ENCODE measurements at places on chromosomes 7 and 10.

GRCh38 chr7:712381-713138 is 13.9 kb upstream of the DNAAF5 start:
- no peak for DNase-seq

GRCh38 chr7:34156336-34156735 is 251.0 kb downstream of the BMPER start:
- no peak for DNase-seq

GRCh38 chr10:86170255-86171108 is 196.1 kb downstream of the GRID1 start:
- DNase-seq: peak; percentile 63

DNA sequence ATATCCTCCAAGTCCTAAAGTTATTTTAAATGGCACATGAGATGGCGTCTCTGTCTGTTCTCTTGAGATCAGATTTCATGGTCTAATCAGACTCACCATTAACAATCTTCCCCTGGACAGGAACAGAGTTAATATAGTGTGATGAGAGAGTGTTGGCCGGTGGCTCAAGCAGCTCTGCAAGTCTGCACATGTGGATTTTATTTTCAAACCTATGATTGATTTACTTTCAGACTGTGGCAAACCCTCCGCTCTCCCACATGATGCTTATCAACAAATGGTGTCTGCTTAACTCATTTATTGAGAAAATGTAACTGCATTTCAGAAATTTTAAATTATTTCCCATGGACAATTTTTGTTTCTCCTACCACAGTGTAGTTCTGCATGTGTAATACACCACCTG is 46.5 kb upstream of the HGF start:
- no peak for DNase-seq

DNA sequence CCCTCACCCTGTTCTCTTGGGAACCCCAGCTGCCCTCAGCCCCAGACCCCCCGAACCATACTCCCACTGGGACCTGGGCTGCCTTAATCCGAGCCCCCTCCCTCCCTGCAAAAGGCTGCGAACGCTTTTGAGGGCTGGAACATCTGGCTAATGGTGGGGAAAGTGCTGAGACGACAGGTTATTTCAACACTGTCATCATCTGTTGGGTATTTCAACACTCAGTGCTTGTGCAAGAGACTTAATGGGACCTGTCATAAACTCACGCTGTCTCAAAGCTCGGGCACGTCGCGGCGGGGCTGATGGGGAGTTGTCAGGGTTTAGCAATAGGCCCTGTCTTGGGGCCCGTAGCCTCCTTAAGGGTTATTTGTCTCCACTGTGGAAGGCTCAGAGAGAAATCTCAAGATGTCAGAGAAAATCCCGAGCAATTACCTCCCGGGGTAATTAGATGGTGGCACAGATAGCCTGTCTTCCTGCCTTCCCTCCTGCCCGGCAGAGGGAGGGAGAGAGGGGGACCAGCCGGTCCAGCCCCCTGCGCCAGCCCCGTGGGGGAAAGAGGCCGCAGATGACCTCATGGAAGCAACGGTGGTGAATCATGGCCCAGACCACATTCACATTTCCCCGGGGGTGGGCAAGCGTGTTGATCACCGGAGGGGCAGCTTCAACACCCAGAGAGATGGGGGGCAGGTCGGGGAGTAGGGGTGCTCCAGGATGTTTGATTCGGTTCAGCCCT is 88.7 kb upstream of the MYL10 start:
- peak; percentile 95 for DNase-seq

- DNase-seq: no peak
These were observed 90.7 kb downstream of the CCDC3 start for GRCh38 chr10:12910835-12911234.

GRCh38 chr7:5390918-5391317 is 32.7 kb downstream of the TNRC18 start:
- DNase-seq: no peak

DNA sequence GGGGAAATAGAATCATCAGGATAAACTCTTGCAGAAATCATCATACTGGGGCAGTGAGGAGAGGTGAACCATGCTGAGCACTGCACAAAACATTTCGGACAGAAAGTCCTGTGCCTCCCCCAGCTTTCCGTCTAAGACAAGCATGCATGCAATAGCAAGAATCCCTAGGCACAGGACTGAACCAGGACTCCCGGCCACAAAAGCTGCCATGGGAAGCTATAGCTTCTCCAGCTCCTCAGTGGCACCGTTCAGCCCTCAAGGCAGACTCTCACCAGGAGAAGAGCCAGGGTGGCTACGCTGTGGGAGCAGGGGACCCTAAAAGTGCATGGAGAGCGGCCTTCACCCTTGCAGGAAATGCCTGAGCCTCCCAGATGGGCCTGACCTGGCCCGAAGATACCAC is 70.8 kb downstream of the ASB13 start:
- DNase-seq: no peak

DNA sequence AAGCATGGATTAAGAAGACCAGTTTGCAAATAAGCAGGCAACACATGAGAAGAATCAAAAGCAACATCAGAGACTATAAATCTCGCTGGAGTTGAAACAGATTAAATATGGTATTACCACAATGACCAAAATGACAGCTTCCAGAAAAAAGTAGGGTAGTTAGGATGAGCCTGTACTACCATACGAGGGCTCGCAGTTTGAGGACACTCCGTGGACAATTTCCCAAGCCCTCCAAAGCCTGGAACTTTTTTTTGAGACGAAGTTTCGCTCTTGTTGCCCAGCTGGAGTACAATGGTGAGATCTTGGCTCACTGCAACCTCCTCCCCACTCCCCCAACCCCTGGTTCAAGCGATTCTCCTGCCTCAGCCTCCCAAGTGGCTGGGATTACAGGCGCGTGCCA is 1.0 kb downstream of the LRRC17 start:
- no peak for DNase-seq

DNA sequence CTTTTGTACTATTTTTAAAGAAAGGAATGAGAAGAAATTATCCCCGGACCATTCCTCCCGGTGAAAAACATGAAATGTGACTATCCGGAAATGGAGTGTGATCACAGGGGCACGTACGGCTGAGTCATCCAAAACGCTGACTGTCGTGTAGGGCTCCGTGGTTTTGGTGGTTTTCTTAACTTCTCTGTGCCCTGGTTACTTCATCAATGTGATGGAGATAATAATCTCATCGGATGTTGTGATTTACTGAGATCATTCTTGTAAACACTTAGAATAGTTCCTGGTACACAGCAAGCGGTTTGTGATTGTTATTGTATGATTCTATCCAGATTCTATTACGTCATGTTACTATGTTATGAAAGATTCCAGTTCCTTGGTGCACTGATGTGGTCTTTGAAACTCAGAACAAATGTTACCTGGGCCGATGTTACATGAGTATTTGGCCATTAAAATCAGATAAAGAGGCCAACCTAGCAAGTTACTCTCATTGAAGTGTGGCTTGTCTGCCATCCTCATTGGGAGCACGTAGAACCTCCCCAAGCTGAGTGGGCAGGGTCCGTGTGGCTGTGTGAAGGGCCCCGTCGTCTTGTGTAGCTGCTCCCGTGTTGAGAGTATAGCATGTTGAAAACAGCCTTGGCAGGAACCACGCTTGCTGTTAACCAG is 99.5 kb downstream of the CAMK1D start:
- peak; percentile 93 for DNase-seq

- peak; percentile 41 for DNase-seq
These were observed 20.3 kb downstream of the SMURF1 start for GRCh38 chr7:99123571-99124033.

All from suppressor macrophage treated with lipopolysaccharide for 1 hour (primary cell).